ENCODE measurements at places on chromosomes 4 and X.

DNA sequence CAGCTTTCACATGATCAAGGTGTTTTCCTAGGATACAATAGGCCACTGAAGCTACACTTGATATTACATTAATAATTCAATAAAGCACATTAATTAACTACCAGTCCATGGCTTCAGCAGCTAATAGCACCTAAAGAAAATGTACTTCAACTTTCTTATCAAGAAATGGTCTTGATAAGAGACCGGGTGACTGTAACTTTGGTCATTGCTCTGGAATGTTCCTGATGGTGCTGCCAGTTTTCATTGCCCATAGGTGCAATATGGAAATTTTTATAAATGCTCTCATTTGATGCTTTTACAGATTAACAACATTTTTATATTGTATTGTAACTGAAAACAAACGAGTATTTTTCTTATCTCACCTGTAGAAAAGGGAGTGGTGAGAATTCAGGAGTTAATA is 165.4 kb downstream of the SHROOM3 start:
- DNase-seq: no peak

DNA sequence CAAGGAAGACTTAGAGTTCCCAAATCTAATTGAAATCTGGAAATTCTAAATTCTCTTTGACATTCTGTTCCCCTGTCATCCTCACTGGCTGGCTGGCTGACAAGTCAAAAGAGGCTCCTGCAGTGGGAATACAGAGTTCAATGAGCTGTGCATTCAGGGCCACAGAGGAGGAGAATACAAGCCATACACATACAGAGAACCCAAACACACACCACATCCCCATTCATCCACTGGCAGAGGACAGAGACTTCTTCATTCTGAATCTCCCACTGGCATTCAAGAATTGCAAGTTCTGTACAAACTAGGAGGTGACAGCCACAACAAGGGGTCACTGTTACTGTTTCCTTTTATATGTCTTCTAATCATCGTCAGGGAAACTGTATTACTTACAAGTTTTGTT is 49.7 kb downstream of the SAT1 start:
- DNase-seq: no peak

- DNase-seq: no peak
These were observed 80.5 kb downstream of the NHSL2 start for GRCh38 chrX:71991164-71991563.

DNA sequence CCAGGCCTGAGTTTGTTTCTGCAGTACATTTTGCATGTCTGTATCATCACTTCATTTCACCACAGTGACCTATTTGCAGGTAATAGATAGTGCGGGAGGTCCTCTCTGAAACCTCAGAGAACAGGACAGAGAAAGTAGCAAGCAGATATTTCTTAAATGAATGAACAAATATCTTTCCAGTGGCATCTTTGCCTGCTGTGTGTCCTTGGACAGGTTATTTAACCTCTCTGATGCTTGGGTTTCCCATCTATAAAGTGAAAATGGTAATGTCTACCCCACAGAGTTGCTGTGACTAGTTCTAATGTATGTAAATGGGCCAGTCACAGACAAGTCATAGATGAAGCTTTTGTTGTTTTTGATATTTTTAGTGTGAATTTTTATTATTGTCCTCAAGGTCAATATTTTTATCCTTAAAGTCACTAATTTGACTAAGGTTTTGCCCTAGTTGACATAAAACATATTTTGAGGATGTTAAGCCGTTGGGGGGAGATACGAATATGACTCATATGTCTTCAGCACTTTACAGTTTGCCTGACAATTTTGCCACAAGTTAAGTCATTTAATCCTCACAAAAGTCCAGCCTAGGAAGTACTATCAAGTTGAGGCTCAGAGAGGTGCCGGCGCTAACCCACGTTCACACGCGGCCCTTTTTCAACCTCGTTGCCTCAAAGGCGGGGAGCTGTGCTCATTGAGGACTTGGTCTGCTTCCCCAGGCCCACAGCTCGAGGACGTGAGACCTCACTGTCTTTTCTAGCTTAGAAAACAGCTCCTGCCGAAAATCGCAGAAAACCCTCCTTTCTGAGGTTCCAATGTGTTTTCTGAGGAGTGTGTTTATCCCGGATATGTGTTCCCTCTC is 126.7 kb upstream of the STX18 start:
- no peak for DNase-seq

- no peak for DNase-seq
These were observed 126.5 kb downstream of the KIT start for GRCh38 chr4:54784161-54784671.

DNA sequence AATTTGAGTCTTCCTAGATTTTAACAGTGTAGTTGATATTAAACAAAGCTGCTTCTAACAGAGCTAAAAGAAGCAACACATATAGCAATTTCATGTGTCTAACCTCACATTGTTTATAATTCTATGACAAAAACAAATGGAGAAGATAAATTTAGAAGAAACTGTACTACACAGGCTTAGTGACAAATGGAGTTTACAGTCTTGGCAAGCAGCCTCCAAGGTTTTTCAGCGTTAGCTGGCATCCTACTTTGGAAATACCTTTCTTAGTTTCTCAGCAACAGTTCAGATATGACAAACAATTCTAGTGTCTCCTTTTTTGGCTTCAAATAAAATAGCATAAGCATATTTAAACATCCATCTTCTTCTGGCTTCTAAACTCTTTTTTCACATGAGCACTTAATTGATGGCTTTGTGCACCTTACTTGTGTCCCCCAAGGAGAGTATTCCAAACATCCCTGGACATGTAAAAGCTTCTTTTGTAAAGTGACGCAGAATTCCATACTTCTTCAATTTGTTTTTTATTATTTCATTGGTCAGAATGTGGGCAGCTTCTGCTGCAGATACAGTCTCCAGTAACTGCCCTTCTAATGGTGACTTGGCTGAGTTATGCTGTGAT is 249.8 kb downstream of the ANTXR2 start:
- DNase-seq: no peak

DNA sequence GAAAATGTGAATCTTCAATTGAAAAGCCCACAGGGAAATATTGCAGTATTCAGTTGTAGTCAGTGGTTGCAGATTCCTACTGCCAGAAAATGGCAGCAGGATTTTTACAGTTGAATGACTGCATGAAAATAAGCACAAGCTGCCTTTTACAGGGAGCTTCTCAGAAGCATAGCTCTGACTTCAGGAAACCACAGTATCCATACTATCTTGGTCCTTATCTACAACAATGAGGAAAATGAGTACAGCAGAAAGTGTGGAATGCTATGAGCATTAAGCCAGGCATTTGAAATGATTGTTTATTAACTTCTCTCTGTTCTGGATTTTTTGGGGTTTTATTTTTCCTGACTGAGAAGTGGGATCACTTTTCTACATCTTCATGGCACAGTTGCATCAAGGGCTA is 34.6 kb upstream of the PRRG1 start:
- DNase-seq: no peak

GRCh38 chrX:129786210-129786651 is 6.5 kb downstream of the SASH3 start:
- no peak for DNase-seq

DNA sequence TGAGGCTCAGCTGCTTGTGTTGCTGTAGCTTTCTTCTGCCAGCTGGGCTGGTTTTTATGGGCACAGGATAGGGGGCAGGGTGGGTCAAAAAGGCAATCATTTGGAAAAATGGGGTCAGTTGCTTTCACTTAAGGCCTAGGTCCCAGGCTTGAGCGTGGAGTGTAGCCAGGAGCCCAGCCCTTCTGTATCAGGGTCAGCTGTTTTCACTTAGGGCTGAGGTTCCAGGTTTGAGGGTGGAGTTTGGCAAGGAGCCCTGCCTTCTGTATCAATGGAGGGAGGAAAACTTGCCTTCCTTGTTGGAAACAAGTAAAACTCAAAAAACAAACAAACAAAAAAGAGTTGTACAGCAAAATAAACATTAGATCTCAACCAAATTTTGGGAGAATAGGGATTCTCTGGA is 37.0 kb upstream of the UGT8 start:
- no peak for DNase-seq

DNA sequence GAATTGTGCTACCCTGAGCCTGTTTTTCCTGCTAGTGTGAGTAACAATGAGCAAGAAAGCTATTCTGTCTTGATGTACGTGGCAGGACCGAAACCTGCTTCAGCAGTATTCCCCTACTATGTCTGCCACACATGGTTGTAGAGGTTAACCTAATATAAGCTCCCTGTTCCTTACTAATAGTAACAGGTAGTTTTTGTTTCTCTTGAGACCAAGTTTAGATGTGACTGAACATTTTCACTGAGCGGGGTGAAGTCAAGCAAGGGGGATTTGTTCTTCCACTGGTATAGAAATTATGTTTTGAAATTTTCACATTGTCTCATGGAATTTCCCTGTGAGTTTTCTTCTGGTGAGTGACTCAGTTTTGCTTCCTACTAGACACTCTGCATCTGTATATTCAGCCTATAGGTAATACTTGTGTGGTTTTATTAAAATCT is 37.3 kb downstream of the RRAGB start:
- DNase-seq: no peak

GRCh38 chr4:53608242-53608641 is 17.0 kb upstream of the LNX1 start:
- no peak for DNase-seq

GRCh38 chr4:14222377-14223029 is 595.0 kb upstream of the BOD1L1 start:
- no peak for DNase-seq

GRCh38 chrX:148813967-148814366 is 313.6 kb downstream of the AFF2 start:
- no peak for DNase-seq

- no peak for DNase-seq
These were observed 13.7 kb upstream of the TLR8 start for GRCh38 chrX:12892716-12893115.

DNA sequence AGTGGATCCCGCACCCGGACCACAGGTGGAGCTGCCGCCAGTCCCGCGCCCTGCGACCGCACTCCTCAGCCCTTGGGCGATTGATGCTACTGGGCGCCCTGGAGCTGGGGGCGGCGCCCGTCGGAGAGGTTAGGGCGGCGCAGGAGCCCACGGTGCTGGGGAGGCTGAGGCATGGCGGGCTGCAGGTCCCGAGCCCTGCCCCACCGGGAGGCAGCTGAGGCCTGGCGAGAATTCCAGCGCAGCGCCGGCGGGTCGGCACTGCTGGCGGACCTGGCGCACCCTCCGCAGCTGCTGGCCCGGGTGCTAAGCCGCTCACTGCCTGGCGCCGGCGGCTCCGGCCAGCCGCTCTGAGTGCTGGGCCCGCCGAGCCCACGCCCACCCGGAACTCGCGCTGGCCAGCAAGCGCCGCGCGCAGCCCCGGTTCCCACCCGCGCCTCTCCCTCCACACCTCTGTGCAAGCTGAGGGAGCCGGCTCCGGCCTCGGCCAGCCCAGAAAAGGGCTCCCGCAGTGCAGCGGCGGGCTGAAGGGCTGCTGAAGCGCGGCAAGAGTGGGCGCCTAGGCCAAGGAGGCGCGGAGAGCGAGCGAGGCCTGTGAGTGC is 1256.5 kb downstream of the STIM2 start:
- DNase-seq: no peak

DNA sequence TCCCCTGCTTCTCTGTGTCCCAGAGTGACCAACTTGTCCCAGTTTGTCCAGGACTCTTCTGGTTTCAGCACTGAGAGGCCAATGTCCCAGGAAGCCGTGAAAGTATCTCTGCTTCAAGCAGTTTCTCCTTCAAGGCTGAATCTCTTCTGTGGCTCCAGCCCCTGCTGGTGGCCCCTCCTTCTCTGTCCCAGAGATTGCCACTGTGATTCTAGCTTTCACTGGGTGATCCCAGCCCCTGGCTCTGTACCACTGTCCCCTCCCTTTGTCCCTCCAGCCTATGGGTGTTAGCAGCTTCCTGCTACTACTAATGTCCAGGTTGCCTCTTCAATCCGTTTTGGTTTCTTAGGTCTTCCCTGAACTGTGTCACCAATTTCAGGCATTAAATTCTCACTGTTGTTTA is 70.5 kb downstream of the SOX3 start:
- no peak for DNase-seq

- no peak for DNase-seq
These were observed 273.7 kb downstream of the HNRNPD start for GRCh38 chr4:82099928-82100579.

DNA sequence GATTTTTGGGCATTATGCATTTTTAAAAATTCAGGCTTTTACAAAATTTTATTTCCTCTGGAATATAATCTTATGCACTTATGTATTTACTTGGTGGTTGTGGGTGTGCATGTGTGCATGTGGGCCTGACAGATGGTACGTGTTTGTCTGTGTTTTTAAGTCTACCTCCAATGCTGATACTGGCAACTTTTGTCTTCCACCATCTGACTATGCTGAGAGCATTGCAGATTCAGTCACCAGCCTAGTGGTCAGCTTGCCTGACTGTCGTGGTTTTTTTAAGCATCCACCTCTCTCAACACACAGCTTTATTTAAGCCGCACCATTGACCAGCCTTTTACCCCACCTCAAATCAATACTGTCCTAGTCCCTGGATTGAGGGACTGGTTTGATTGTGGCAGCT is 37.1 kb downstream of the FSTL5 start:
- DNase-seq: no peak

DNA sequence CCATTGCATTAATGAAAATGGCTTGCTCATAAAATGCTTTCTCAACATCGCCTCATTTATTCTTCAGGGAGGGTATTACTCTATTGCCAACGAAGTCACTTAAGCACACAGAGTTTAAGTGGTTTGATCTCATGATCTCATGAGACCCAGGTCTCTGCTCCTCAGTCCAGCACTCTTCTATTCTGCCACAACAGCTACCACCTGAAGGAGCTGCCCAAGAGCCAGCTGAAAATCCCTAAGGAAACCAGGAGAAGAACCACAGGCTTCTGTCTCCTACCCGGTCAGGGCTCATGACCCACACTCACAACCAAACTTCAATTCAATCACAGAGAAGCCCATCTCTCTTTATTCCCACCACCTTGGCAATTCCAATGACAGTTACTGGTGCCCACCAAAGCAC is 85.5 kb upstream of the GPM6B start:
- no peak for DNase-seq

GRCh38 chr4:105022811-105023667 is 123.6 kb upstream of the TET2 start:
- no peak for DNase-seq

GRCh38 chr4:166012129-166013030 is 139.3 kb downstream of the TLL1 start:
- no peak for DNase-seq

DNA sequence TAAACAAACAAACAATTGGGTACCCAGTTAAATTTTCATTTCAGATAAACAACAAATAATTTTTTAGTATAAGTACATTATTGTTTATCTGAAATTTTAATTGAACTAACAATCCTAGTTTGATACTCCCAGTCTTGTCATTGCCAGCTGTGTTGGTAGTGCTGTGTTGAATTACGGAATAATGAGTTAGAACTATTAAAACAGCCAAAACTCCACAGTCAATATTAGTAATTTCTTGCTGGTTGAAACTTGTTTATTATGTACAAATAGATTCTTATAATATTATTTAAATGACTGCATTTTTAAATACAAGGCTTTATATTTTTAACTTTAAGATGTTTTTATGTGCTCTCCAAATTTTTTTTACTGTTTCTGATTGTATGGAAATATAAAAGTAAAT is 2.9 kb downstream of the CXCL8 start:
- no peak for DNase-seq

- no peak for DNase-seq
These were observed 161.6 kb downstream of the SPATA18 start for GRCh38 chr4:52212702-52213101.
